Kasumi-1 (cell line): ENCODE measurements at places on chromosomes 11 and 22.

DNA sequence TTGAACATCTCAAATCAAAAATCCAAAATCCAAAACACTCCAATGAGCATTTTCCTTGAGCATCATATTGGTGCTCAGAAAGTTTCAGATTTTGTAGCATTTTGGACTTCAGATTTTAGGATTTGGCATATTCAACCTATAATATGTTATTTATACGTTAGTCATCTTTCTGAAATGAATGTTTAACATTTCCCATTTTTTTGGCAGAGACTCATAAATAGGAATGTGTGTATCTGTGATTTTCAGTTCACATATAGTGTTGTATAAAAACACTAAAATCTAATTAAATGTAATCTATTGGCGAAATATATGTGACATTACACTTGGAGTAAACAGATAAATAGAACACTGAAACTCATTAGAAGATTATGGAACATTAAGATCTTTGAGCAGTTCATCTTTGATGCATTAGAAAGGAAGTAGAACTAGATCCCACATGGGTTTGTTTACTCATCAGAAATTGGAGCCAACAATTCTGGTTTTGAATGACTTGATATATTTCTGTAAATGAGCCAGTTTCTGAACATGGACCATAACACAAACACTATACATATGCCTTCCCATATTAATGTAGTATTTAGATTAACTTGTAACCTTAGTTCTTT, 153.1 kb downstream of the UVRAG start:
- DNase-seq, result no peak

GRCh38 chr22:49299821-49300231, 527.8 kb downstream of the BRD1 start:
- no peak for DNase-seq

GRCh38 chr11:20618083-20618482, 18.7 kb downstream of the SLC6A5 start:
- DNase-seq, result no peak

DNA sequence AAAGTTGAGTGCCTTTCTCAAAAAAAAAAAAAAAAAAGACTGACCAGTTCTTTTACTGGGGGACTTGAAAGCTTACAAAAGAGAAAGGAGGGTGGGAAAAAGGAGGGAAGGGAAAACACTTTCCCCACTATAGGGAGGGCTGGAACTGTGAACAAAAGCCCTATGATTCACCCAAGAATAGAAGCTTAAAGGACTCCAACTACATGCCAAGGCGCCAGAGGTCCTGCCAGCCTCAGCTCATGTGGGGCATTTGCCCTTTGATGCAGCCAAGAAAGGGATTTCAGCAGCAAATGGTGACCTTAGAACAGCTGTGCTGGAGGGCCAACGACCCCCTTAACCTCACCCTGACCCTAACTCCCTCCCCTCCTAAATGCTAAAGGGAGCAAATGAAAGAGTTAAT, 160.0 kb downstream of the NTM start:
- DNase-seq, result no peak

DNA sequence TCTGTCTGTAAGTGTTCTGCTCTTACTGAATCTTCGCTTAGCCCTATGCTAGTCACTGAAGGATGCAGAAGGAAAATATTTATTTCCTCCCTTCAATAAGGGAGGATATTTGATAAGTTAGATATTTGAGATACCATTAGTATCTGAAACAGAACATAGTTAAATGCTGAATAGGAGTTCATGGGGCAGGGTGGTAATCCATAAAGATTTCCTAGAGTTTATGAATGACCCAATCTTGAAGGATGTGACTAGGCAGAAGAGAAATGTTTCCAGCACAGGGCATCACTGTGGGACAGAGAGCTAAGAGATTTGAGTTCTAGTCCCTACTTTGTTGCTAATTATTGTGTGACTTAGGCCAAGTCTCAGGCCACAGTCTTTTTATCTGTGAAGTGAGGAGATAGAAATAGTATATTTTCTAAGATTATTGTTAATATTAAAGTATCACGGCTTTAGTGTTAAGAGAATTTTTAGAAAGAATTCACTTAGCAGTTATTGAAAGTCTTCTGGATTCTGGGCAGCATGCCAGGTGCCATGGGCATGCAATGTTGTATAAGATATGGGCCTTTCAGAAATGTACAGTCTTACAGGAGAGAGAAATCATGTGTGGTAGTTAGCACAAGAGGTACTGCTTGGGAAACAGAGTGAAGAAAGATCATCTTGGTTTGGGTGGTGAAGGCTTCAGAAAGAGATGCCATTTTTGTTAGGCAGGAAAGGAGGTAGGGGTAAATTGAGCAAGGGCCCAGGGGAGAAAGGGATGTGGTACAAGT, 24.0 kb downstream of the SWAP70 start:
- no peak for DNase-seq

- DNase-seq, result no peak
Measured at GRCh38 chr11:6637871-6638270, 17.7 kb downstream of the DCHS1 start.

DNA sequence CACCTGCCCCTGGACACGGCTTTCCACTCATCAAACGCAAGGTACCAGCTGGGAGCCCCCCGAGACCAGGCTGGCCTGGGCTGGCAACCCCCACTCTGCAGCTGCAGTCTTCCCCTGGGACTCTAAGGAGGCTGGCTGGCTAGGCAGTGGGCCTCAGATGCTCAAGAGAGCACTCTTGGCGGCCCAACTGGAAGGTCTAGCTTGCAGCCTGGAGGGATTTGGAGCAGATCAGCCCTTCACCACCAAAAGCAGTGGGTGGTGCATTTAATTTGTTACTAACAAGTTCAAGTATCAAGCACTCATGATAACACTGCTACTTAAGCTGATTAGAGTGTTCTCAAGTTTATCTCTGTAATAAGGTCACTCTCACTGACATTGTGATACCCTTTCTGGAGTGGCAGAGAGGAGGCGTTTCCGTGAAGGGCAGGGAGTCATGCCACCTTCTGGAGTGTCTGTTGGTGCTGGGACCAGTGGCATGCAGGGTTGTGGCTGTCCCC, 21.5 kb downstream of the C22orf23 start:
- DNase-seq, result no peak

DNA sequence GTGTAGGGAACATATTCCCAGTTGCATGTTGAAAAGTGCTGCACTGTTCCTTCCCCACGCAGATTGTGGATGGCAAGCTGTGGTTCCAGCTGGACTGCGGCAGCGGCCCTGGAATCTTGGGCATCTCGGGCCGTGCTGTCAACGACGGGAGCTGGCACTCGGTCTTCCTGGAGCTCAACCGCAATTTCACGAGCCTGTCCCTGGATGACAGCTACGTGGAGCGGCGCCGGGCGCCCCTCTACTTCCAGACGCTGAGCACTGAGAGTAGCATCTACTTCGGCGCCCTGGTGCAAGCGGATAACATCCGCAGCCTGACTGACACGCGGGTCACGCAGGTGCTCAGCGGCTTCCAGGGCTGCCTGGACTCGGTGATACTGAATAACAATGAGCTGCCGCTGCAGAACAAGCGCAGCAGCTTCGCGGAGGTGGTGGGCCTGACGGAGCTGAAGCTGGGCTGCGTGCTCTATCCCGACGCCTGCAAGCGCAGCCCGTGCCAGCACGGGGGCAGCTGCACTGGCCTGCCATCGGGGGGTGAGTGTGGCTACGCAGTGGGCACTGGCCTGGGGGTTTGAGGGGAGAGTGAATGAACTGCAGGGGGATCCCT, 102.7 kb upstream of the MTNR1B start:
- no peak for DNase-seq

DNA sequence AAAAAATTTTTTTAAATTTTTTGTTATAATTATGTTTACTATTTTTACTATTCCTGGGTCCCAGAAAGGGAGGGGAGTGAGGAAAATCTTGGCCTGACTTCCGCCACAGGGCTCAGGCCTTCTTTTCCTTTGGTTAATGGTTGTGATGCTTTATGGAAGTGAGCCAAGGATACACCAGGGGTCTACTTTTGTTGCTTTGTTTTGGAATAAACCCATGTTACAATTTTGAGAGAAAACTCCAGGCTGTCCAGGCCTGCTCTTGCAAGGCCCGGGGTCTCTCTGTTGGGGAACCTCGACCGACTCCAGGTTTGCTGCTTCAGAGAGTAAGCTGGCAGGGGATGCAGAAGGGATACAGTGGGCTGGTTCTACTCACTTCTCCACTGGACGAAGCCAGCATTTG, 84.7 kb downstream of the ABTB2 start:
- no peak for DNase-seq

GRCh38 chr11:19276859-19277808, 36.4 kb upstream of the E2F8 start:
- no peak for DNase-seq

- DNase-seq, result no peak
Measured at GRCh38 chr22:44369916-44370801, 57.4 kb upstream of the SHISAL1 start.

DNA sequence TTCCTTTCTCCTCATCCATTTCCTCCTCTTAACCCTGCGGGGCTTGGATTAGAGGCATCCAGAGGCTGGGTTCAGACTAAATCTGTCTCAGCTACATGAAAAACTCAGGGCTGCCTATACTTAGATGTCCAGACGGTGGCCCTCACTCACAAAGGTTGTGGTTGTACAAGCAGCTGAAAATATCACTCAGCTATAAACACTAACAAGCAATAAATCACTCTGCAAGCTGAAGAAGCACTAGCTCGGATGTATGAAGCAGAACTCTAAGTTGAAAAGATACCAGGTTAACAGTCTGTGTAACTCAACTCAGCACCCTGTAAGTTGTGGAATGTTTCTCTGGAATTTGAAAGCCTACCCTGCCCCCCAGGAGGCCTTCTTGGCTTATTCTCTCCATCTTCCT, 82.9 kb downstream of the EXT2 start:
- no peak for DNase-seq

GRCh38 chr11:35162745-35163144, 23.8 kb downstream of the CD44 start:
- DNase-seq, result peak; percentile 40

GRCh38 chr11:35619116-35619854, 1.0 kb downstream of the FJX1 start:
- DNase-seq, result no peak

- no peak for DNase-seq
Measured at GRCh38 chr11:129937592-129938238, 42.3 kb upstream of the NFRKB start.

DNA sequence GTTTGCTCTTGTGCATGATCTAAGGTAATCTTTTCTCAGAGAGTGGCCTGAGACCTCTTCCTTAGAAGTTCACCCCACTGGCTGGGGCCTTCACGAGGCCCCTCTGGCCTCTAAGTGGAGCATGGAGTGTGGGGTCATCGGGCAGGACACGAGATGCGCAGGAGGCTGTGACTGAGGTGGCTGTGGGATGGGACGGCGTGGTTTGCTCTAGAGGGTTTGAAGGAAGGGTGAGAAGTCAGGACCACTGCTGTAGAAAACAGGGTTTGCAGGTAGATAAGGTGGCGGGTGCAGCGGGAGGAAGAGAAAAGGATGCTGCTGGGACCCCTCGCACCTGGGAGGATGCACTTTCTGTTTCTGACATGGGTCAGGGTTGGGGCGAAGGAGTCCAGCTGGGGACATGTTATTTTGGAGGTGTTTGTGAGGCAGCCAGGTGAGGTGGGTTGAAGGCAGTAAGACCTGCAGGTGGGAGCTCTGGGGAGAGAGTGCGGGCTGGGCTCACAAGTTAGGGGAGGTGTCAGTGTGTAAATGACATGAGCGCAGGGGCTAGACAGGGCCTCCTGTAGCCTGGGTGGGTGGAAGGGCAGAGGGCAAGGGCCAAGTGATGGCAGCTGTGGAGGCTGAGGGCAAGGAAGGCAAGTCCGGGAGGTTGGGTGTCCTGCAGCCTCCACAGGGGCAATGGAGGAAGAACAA, 62.5 kb downstream of the KCNQ1 start:
- no peak for DNase-seq

DNA sequence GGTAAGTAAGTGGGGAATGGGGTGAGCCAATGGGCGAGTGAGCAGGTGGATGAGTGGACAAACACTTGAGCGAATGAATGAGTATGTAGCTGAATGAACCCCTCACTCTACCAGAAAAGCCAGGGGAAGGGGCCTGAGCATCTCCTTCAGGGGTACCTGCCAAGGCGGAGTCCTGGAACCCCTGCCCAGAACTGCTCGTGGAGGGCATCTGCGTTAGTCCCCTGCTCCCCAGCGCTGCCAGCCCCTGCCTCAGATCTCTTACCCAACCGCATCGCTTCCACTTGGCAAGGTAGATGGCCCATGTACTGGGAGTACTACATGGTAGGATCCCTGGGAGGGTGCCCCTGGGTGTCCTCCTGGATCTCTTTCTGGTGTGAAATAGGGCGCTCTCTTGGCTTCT, 7.4 kb upstream of the ANO1 start:
- no peak for DNase-seq

GRCh38 chr11:93663021-93663420, 1.5 kb downstream of the CEP295 start:
- DNase-seq, result no peak

DNA sequence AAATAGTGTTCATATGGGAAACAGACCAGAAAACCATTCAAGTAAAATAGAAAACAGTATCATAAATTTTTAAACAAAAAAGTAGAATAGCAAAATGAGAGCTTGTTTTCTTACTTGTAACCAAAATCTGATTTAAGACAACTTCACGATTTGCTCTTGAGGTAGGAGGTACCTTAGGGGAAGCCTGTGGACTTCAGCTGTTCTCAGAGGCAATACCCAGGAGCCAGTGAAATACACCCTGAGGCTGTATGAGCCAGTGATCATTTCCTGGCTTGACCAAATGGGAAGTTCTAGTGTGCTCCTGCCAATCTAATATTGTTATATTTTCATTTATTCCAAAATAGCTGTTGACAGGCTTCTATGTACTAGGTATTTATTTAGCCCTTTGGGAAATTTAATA, 104.8 kb downstream of the ARHGAP42 start:
- DNase-seq, result no peak

- DNase-seq, result peak; percentile 94
Measured at GRCh38 chr11:6618117-6619003, 862 bp downstream of the TPP1 start.

DNA sequence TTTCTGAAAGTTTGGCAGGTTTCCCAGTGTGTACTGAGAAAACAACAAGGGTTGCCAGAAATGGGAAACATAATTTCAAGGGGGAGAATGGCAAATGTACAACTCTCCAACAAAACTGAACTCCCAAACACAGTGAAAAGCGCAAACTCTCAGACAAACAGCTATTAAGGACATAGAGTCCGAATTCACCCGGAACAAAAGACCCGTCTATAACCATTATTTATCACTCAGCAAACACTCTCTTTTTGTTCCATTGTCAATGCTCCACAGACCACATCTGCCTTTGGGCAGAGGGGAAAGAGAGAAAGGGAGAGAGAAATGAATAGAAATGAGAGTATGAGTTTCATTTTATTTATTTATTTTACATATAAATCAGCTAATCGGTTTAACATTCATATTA, 21.7 kb downstream of the KIRREL3 start:
- no peak for DNase-seq

DNA sequence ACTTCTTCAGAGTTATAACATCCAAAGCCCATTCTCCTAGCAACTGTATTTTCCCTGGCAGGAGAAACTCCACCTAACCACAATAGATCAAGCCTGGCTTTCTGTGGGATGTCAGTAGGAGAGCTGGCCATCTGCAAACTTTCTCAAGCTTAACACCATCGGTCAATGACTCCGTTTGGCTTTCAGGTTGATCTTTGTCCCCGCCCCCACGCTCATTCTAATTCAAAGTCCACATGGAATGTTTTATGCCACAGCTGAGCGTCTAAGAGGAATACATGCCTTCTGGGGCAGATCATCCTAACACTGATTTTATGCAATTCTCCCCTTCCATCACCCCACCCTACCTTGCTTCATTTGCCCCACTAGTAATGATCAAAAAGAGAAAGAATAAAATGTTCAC, 4.8 kb downstream of the GVQW3 start:
- no peak for DNase-seq

GRCh38 chr11:62141111-62142042, 17.6 kb downstream of the INCENP start:
- no peak for DNase-seq

- no peak for DNase-seq
Measured at GRCh38 chr22:45830531-45831245, 146.3 kb downstream of the WNT7B start.
